Sigmoid colon (tissue), 7 donors: ENCODE measurements at places on chromosomes 11 and 22. TPM values are rescaled to one million over a fixed set of nuclear protein-coding genes. Genes with fewer than 3 reads are reported as not detected.

The MLC1 gene
- polyA plus RNA-seq = not detected

DNA sequence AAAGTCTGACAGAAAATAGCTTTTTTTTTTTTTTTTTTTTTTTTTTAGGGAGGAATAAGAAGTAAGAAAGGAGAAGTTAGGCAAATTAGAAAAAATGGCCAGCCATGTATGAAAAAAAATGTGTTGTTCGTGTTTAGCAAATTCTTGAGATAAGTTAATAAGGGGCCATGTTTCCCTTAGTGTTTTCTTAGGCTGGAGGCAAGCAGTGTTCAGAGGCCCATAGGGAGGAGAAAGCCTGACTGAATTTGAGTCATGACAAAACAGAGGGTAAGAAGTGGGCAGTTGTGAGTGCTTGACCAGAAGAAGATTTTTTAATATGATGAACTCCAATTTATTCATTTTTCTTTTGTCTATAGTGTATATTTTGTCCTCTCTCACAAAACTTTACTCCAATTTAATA, 766.4 kb downstream of the FAM181B start:
- H3K27ac ChIP-seq = no peak overlapping the region
- no peak for DNase-seq
- H3K36me3 ChIP-seq = no peaks in the 10 kb centered on the region
- H3K4me1 ChIP-seq = no peaks in the 10 kb centered on the region
- no peaks in the 10 kb centered on the region for H3K27me3 ChIP-seq
- H3K4me3 ChIP-seq = no peak overlapping the region

- no peak overlapping the region for H3K4me3 ChIP-seq
- DNase-seq = no peak
- H3K27me3 ChIP-seq = no peaks in the 10 kb centered on the region
- H3K36me3 ChIP-seq = no peaks in the 10 kb centered on the region
- peak overlapping the region; percentile 67 for H3K27ac ChIP-seq
- peaks cover 28% of the 10 kb centered on the region for H3K4me1 ChIP-seq
Measured at GRCh38 chr11:118193910-118194566, 17.6 kb upstream of the SCN2B start.

DNA sequence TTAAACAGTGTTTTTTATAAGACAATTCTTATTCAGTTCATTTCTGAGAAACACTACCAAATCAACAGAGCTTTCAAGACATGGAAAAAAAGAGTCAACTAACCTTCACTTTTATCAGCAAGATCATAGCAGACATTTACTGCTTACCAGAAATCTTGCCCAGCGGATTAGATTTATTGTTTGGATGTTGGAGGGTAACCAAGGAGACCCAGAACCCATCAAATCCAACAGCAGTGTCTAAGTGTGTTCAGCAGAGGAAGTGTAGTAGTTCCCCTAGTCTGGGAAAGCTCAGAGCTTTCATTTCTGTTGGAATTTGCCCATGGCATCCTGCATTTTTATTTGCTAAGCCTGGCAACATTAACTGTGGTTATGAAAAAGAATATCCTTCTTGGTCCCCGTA, 2.4 kb upstream of the PGM2L1 start:
- no peak overlapping the region for H3K4me3 ChIP-seq
- peaks cover 6% of the 10 kb centered on the region for H3K4me1 ChIP-seq
- DNase-seq = no peak
- H3K27me3 ChIP-seq = no peaks in the 10 kb centered on the region

GRCh38 chr22:27624705-27625104, 176.9 kb downstream of the MN1 start:
- DNase-seq = no peak
- H3K36me3 ChIP-seq = no peaks in the 10 kb centered on the region
- no peaks in the 10 kb centered on the region for H3K4me1 ChIP-seq
- H3K27me3 ChIP-seq = no peaks in the 10 kb centered on the region
- no peak overlapping the region for H3K4me3 ChIP-seq

The DERL3 gene
- 5.1 TPM for polyA plus RNA-seq

- no peak overlapping the region for H3K4me3 ChIP-seq
- H3K27me3 ChIP-seq = no peaks in the 10 kb centered on the region
- no peak for DNase-seq
- no peaks in the 10 kb centered on the region for H3K36me3 ChIP-seq
- no peaks in the 10 kb centered on the region for H3K4me1 ChIP-seq
Measured at GRCh38 chr11:45568049-45568448, 97.4 kb downstream of the CHST1 start.

The HOATZ gene
- polyA plus RNA-seq = not detected

The IFITM10 gene
- not detected for polyA plus RNA-seq

DNA sequence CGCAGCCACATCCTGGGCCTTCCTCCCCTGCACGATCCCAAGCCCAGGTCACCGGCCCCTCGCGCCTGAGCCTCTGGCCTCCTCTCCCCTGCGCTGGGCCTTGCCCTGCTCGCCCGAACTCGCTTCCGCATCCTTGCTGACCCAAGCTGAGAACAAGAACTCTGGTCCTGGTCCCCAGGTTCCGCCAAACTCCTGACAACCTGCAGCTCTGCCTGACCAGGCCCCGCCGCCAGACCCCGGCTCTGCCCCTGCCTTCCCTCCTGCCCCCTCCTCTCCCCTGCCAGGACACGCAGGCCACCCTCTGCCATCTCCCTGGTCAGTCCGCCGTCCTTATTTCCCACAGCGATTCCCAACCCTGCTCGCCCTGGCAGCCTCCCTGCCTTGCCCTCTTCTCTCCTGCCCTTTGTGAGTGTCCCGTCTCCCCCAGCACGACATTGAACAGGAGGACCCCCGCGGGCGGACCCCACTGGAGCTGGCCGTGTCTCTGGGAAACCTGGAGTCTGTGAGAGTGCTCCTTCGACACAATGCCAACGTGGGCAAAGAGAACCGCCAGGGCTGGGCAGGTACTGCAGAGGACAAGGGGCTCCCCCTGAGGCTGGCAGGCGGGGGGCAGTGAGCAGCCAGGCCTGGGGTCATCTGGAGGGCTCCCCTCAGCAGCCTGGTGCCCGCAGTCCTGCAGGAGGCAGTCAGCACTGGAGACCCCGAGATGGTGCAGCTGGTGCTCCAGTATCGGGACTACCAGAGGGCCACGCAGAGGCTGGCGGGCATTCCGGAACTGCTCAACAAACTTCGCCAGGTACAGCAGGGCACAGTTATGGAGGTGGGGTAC, 762 bp downstream of the ANKRD13D start:
- peak overlapping the region; percentile 95 for H3K27ac ChIP-seq
- peak; percentile 74 for DNase-seq
- H3K27me3 ChIP-seq = no peaks in the 10 kb centered on the region
- H3K36me3 ChIP-seq = peaks cover 13% of the 10 kb centered on the region
- peaks cover 35% of the 10 kb centered on the region for H3K4me1 ChIP-seq
- H3K4me3 ChIP-seq = peak overlapping the region; percentile 87

The AGBL2 gene
- polyA plus RNA-seq = 2.2 TPM

- H3K4me1 ChIP-seq = peaks cover 53% of the 10 kb centered on the region
- peak overlapping the region; percentile 76 for H3K27ac ChIP-seq
- DNase-seq = no peak
- H3K4me3 ChIP-seq = no peak overlapping the region
- H3K36me3 ChIP-seq = peaks cover 30% of the 10 kb centered on the region
- H3K27me3 ChIP-seq = no peaks in the 10 kb centered on the region
Measured at GRCh38 chr11:126347751-126348668, 7.5 kb upstream of the ST3GAL4 start.

The PANX3 gene
- polyA plus RNA-seq = not detected

The STIM1 gene
- polyA plus RNA-seq = 44.8 TPM

DNA sequence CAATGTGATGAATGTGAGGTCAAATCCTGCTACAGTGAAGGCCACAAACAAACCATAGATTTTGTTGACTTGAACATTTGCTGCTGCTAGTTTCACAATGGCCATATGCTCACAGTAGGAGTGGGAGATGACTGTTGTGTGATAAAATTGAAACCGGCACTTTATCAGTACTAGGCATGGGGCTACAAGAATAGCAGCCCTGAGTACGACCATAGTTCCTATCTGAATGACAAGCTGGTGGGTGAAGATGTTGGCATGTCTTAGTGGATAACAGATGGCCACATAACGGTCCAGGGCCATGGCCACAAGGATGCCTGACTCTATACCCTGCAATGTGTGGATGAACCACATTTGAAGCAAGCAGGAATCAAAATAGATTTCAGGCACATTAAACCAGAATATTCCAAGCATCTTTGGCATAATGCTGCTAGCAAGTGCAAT, 2.8 kb downstream of the OR52A1 start:
- H3K4me3 ChIP-seq = no peak overlapping the region
- no peaks in the 10 kb centered on the region for H3K27me3 ChIP-seq
- no peak overlapping the region for H3K27ac ChIP-seq
- DNase-seq = no peak
- no peaks in the 10 kb centered on the region for H3K4me1 ChIP-seq

- H3K27me3 ChIP-seq = no peaks in the 10 kb centered on the region
- H3K4me3 ChIP-seq = no peak overlapping the region
- H3K36me3 ChIP-seq = no peaks in the 10 kb centered on the region
- no peak overlapping the region for H3K27ac ChIP-seq
- no peak for DNase-seq
Measured at GRCh38 chr11:95076416-95076815, 9.7 kb downstream of the SRSF8 start.

DNA sequence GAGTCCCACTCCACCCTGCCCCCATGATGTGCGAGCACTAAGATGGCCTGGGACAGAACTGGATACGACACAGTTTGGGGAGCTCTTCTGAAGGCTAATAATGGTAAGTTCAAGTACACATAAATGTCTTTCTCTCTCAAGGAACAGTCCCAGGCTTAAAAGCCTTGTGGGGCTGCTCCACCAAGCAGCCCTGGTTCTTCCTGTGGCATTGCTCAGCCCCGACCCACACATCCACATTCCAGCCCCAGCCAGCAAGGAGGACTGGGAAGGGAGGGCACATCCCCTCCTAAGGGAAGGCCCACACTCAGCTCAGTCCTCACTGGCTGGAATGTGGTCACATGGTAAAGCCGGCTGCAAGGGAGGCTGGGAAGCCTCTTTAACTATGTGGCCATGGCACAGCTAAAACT, 13.3 kb upstream of the MB start:
- H3K27ac ChIP-seq = peak overlapping the region; percentile 88
- no peaks in the 10 kb centered on the region for H3K27me3 ChIP-seq
- H3K36me3 ChIP-seq = no peaks in the 10 kb centered on the region
